ENCODE measurements at places on chromosomes 5 and 9.

GRCh38 chr9:119955276-119955675 is 586.0 kb upstream of the BRINP1 start:
- no peaks in the 10 kb centered on the region for H3K36me3 ChIP-seq
- H3K4me3 ChIP-seq = no peak overlapping the region
- no peak for DNase-seq
- H3K4me1 ChIP-seq = peaks cover 5% of the 10 kb centered on the region

- no peak overlapping the region for H3K27ac ChIP-seq
- H3K4me1 ChIP-seq = no peaks in the 10 kb centered on the region
- DNase-seq = no peak
- H3K36me3 ChIP-seq = no peaks in the 10 kb centered on the region
- no peak overlapping the region for H3K4me3 ChIP-seq
These were observed 29.2 kb downstream of the TNFSF8 start for GRCh38 chr9:114900942-114901802.

GRCh38 chr9:22084336-22085035 is 75.4 kb upstream of the CDKN2B start:
- no peak overlapping the region for H3K27ac ChIP-seq
- H3K27me3 ChIP-seq = no peaks in the 10 kb centered on the region
- H3K36me3 ChIP-seq = no peaks in the 10 kb centered on the region
- DNase-seq = no peak
- H3K4me3 ChIP-seq = no peak overlapping the region
- H3K4me1 ChIP-seq = no peaks in the 10 kb centered on the region

DNA sequence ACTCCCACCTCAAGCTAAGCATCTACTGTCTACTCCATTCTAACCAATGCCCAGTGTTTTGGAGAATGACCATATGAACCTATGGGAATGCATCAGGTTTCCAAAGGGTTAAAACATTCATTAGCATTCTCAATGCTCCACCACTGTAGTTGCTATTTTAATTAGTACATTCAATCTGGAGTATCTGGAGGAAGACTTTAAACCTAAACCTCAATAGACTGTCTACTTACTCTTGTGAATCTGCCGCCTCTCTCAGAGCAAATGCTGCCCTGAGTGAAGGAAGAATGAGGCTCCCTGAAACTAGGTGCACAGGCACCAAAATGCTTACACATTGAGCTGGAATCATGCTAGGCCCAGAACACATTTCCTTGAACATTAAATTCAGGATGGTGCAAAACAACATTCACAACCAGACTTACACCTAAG is 2.0 kb downstream of the ENC1 start:
- H3K27ac ChIP-seq = peak overlapping the region; percentile 87
- H3K4me3 ChIP-seq = peak overlapping the region; percentile 88
- peaks cover 15% of the 10 kb centered on the region for H3K36me3 ChIP-seq
- H3K4me1 ChIP-seq = peaks cover 42% of the 10 kb centered on the region
- DNase-seq = no peak

DNA sequence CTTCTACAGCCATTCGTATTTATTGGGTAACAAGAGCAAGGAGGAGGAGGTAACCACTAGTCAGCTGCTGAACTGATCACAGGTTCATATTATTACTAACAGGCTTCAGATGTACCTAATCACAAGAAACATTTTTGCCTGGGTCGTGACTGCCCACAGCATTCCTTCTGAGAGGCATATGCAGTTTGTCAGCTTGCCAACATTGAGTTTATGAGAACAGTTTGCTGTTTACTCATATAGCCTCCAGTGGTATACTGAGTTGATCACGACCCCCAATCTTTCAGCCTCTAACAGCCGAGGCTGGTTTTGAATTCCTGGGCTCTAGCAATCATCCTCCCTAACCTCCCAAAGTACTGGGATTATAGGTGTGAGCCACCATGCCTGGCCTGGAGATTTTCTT is 693.6 kb downstream of the TLE1 start:
- DNase-seq = no peak
- H3K27me3 ChIP-seq = no peaks in the 10 kb centered on the region
- H3K27ac ChIP-seq = no peak overlapping the region
- no peaks in the 10 kb centered on the region for H3K36me3 ChIP-seq

GRCh38 chr5:159041444-159042198 is 58.1 kb downstream of the EBF1 start:
- peaks cover 2% of the 10 kb centered on the region for H3K27me3 ChIP-seq
- no peak overlapping the region for H3K4me3 ChIP-seq
- peaks cover 32% of the 10 kb centered on the region for H3K4me1 ChIP-seq
- no peak overlapping the region for H3K27ac ChIP-seq
- no peak for DNase-seq

- no peaks in the 10 kb centered on the region for H3K4me1 ChIP-seq
- no peak overlapping the region for H3K4me3 ChIP-seq
- DNase-seq = no peak
- H3K27me3 ChIP-seq = no peaks in the 10 kb centered on the region
These were observed 124.2 kb upstream of the MAST4 start for GRCh38 chr5:66472010-66472409.

DNA sequence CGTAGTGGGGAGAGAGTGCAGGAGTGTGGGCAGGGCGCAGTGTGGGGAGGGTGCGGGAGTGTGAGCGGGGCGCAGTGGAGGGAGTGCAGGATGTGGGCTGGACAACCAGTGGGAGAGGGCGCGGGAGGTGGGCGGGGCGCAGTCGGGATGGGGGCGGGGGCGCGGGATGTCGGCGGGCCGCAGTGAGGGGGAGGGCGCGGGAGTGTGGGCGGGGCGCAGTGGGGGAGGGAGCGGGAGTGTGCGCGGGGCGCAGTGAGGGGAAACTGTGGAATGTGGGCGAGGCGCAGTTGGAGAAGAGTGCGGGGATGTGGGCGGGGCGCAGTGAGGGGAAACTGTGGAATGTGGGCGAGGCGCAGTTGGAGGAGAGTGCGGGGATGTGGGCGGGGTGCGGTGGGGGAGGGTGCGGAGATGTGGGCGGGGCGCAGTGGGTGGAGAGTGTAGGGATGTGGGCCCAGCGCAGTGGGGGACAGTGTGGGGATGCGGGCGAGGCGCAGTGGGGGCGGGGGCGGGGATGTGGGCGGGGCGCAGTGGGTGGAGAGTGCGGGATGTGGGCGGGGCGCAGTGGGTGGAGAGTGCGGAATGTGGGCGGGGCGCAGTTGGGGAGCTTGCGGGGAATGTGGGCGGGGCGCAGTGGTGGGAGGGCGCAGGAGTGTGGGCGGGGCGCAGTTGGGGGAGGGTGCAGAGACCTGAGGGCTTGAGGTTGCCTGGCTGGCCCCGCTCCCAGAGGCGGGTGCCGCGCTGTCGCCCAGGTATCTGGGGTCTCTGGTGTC is at the start of gene NXNL2:
Gene NXNL2, plus strand, starts transcription at position 723 of the 770 bp plus-strand sequence. CDS start 257 bp downstream, outside the sequence.
- no peak within 1 kb of the TSS for H3K27ac ChIP-seq
- H3K27me3 ChIP-seq = peaks cover 14% of the 10 kb centered on the region
- no peaks in the 10 kb centered on the region for H3K36me3 ChIP-seq
- peak within 1 kb of the TSS; percentile 64 for H3K4me3 ChIP-seq

- H3K36me3 ChIP-seq = no peaks in the 10 kb centered on the region
- no peaks in the 10 kb centered on the region for H3K27me3 ChIP-seq
- no peak for DNase-seq
- no peak overlapping the region for H3K27ac ChIP-seq
These were observed 16.2 kb downstream of the RAD1 start for GRCh38 chr5:34899066-34899465.

DNA sequence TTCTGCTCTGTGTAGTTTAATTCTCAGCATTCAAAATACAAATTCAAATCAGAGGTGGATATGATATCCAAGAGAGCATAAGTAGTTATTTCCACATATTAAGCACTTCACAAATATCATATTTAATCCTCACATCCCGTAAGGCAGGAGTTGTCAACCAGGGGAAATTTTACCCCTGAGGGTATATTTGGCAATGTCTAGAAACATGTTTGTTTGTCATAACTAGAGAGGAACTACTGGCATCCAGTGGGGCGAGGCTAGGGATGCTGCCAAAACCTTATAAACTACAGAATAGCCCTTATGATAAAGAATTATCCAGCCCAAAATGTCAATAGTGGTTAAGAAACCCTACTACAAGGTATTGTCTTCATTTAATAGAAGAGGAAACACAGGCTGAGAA is 619.4 kb downstream of the SLCO4C1 start:
- peaks cover 2% of the 10 kb centered on the region for H3K4me1 ChIP-seq
- no peaks in the 10 kb centered on the region for H3K36me3 ChIP-seq
- H3K4me3 ChIP-seq = no peak overlapping the region

- no peak overlapping the region for H3K27ac ChIP-seq
- H3K4me1 ChIP-seq = no peaks in the 10 kb centered on the region
- no peak overlapping the region for H3K4me3 ChIP-seq
- H3K36me3 ChIP-seq = no peaks in the 10 kb centered on the region
- no peaks in the 10 kb centered on the region for H3K27me3 ChIP-seq
These were observed 8.1 kb downstream of the PPP3R2 start for GRCh38 chr9:101586651-101587050.

DNA sequence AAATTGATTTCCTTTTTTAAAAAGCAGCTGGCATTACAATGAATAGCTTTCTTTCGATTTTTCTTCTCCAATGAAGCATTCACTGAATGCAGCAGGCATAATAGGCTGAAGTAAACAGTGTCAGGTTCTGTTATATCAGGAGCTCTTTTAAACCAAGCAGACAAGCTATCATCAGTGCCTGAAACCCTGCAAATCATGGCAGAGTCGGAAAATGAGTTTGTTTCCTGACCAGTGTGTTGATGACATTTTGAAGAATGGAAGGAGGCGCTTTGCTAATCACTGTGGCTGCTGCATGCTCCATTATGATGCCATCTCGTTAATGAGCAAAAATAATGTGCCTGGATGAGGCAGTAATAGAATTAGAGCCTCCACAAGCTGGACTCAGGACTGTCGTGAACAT is 284.5 kb downstream of the ZNF608 start:
- DNase-seq = no peak
- peak overlapping the region; percentile 19 for H3K27ac ChIP-seq
- H3K4me3 ChIP-seq = peak overlapping the region; percentile 42
- H3K36me3 ChIP-seq = no peaks in the 10 kb centered on the region

DNA sequence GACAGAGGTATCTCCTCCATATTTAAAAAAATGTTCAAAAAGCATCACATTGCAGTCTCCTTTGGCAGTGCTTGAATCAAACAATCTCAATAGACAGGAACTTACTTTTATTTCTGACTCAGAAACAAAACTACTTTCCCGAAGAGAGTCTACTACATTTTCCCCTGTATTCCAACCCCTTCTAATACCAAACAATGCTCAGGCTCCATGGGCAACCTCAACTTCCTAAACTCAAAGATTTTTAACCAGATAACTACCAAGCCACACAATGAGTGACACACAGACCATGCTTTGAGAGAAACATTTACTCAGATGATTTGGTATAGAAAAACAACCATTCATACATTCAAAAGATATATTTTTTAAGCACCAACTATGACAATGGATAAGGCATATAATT is 70.5 kb downstream of the APBA1 start:
- no peak overlapping the region for H3K4me3 ChIP-seq
- no peaks in the 10 kb centered on the region for H3K4me1 ChIP-seq
- no peaks in the 10 kb centered on the region for H3K36me3 ChIP-seq
- no peak for DNase-seq
- H3K27ac ChIP-seq = no peak overlapping the region

DNA sequence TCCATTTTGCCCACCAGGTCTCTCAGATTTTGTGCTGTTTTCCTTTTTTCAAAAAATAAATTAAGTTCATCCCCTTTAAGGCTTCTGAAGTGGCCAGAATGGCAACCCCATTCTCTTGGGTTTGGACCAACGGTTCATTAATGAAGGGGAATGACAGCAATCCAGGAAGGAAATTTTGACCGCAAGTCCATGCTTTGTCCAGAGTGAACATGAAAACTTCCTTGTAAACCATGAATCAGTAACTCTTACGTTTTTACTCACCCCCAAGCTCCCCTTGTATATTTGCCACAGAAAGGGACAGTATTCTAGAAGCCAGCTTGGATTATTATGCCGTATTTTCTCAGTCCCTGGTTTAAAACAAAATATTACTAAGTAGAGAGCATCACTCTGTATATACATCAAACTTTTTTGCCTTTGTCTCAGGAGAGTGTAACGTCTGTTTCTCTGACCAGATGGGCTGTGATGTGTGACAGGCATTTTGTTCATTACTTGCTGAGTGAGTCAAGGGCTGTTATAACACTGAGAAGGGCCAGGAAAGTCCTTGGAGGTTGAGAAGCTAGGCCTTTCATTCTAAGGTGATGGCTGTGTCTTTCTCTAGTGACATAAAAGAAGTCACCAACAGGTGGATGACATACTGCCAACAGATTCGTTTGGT is 148.2 kb downstream of the SMARCA2 start:
- H3K27me3 ChIP-seq = no peaks in the 10 kb centered on the region
- H3K4me3 ChIP-seq = no peak overlapping the region
- peaks cover 36% of the 10 kb centered on the region for H3K4me1 ChIP-seq

All from glutamatergic neuron (in vitro differentiated cells).